ENCODE measurements at places on chromosomes 12 and 14.

- no peak for DNase-seq
Measured at GRCh38 chr14:74829251-74829650, 46.7 kb downstream of the PROX2 start.

DNA sequence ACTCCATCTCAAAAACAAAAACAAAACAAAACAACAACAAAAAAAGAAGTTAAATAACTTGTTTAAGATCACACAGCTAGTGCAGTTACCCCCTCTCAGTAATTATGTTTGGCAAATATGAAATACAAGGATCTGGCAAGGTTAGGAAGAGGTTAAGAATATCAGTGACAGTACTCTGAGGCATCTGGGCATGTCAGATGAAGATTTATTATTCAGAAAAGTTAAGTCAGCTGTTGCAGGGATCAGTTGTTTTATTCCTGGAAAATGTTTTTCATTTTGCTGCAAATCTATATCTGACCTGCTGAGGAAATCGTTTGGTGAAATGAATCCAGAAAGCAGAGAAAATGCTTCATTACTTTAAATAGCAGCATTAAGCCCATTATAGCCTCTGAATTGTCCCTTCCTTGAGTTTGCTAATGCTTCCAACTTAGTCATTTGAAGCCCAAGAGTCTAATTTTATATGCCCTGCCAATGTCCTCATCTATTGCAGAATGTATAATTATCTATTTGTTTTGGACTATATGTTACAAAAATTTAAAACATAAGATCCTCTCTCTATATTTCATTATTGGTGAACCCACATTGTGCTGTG is 8.1 kb downstream of the GPX2 start:
- no peak for DNase-seq

- no peak for DNase-seq
Measured at GRCh38 chr12:100189636-100190394, 10.8 kb upstream of the ACTR6 start.

DNA sequence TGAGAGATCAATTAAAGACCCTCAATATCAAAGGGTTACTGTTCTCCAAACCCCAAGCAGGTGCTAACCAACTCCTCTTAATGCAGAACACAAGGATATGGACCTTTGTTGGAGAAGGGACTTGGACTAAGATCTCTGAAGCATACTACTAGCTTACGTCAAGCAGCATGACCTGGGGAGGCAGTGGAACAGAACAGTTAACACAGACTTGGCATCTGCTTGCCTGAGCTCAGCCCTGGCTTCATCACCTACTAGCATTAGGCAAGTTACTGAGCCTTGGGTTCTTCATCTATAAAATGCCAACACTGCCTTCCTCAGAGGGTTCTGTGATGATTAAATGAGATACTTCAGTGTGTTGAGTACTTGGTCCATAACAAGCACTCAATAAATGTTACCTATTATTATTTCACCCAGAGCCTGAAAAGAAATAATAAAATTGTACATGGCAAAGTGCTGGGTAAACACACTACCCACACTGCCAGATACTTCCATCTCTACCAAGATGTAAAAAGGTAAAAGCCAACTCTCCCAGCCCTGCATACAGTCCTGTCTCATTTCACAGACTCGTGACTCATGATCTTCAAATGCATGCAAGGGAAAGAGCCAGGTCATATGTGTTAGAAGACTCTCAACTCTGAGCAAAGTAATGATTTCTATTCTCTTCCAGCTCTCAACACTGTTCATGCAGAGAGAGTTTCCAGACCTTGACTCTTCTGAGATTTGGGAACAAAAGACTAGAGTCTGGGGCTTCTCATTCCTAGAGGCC is 39.7 kb downstream of the FMNL3 start:
- no peak for DNase-seq

- DNase-seq, result no peak
Measured at GRCh38 chr12:97647142-97647541, 184.5 kb downstream of the RMST start.

GRCh38 chr12:55711786-55712553 is 3.9 kb upstream of the BLOC1S1 start:
- DNase-seq, result no peak

- peak; percentile 83 for DNase-seq
Measured at GRCh38 chr12:124457287-124458219, 109.9 kb downstream of the NCOR2 start.

- no peak for DNase-seq
Measured at GRCh38 chr12:97559267-97559666, 96.7 kb downstream of the RMST start.

GRCh38 chr14:67553547-67553946 is 20.5 kb downstream of the PLEKHH1 start:
- no peak for DNase-seq

DNA sequence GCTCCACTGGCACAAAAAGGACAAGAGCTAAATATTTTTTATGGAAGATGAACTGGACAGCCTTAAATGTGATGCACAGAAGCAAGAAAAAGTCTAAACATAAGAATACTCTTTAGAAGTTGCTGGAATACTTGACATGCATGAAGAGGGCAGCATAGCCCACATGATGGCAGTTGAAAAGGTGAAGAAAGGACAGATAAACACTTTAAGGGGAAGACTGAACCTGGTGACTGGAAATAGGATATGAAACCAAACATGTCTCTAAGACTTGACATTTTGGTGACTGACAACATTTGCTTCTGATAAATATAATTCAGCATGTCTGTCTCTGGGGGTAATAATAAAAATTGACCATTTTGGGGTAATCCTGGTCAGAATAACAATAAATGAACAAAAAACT is 273.1 kb downstream of the CCDC91 start:
- no peak for DNase-seq

GRCh38 chr12:15525441-15525840 is 203.1 kb downstream of the PTPRO start:
- DNase-seq, result no peak

GRCh38 chr14:89748004-89748403 is 206.5 kb downstream of the EFCAB11 start:
- no peak for DNase-seq

DNA sequence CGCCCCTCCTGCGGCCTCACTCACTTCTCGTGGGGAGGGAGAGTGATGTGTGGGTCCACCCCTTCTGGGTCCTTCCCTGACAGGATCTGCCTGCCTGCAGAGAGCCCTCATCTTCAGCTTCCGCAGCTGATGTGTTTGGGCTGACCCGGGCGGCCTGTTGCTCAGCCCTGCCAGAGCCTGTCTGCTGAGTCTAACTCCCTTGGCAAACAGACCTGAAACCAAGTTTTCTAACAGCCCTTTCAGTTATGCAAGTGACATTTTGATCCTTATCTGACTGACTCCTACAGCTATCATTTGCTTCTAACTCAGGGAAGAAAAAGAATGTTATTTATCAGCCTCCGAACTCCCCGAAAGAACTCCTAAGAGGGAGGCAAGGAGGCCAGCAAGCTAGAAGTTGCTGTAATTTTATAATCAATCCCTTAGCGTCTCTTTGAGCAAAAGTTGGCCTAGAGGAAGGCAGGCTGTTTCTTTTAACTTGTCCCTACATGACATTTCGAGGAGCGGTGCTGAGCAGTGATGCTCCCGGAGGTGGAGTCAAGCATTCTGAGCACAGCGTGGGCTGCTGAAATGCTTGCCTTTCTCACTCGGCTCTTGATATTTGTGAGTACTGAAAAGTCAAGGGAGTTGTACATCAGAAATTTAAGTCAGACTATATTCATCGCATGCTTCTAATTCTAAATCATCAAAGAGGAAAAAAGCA is 31.5 kb upstream of the CACNA2D4 start:
- no peak for DNase-seq

DNA sequence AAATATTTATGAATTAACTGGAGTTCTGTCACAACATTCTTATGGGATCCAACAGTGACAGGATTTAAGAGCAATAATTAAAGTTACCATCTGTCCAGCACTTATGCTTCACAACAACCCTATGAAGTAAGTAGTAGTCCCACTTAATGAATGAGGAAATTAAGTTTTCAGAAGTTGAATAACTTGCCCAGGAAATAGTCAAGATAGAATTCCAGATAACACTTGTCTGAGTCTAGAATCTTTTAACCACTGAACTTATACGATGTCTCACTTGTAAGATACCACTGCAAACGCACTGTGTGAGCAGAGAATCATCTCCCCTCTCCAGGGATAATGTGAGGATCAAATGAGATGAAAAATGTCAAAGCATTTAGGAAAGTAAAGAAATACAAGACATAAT is 3.3 kb upstream of the TTC9 start:
- no peak for DNase-seq

Data from GM20000 (cell line).